Suppressor macrophage (primary cell): ENCODE measurements at places on chromosomes 12 and 14.

DNA sequence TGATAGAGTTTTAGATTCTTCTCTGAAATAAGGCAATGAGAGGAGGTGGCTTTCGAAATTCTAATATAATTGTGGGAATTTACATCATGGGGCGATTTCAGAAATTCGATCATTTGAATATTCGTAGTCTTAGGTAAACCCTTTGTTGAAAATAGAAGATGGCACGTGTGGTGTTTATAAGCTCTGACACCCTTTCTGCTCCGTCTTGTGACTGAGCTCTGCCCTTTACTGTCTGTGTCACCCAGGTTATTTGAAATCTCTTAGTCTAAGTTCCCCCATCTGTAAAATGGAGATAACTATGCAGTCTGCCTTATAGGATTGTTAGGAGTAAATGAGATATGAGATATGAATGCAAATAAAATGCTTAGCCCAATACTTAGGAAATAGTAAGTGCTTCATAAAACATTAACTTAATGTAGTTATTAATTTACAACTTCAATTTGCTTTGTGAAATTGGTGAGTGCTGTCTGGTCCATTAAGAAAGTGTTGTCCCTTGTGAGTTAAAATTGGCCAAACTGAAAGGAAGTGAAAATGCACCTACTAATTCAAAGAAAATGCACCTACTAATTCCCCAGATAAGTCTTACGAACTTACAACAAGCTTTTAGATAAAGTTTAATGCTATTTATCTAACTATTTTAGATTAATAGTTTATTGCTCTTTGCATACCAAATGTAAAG lies 1.5 kb downstream of the BMAL2 start:
- DNase-seq = peak; percentile 19

- no peak for DNase-seq
These were observed 18.1 kb downstream of the ASPG start for GRCh38 chr14:104103446-104104075.

DNA sequence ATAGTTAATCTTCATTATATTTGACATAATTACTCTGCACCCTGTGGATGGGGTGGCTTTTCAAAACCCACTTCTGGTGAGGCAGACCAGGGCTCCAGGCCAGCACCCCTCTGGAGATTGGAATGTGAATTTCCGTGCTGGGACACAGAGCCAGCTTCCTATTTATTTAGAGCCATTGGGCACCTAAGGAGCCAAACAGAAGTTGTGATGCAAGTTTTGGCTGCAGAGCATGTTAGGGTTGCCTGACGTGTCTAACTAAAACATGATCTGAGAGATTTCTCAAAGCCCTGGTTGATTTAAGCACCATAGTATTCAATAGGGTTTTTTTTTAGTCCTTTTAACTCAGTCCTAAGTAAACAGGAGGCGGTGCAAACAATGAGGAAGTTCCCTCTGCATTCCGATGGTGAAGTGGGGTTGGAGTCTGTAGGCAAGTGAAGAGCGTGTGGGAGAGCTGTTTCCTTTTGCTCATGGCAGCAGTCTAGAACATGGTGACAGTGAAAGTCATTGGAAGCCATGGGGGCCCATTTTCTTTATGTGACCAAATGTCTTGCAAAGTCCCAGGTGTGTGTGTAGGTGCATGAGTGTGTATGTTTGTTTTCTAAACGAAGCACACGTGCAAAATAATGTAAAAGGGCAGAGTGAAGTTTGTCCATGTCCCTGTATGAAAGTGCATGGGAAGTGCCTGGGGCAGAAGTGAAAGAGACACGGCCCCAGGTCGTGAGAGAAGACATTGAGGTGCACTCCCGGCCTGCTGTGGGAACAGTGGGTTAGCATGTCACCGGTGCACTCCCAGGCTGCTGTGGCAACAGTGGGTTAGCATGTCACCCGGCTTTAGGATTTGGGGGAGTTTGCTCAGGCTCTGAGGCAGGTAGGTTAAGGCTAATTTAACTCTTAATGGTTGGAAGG lies 117.7 kb downstream of the PRKCH start:
- peak; percentile 91 for DNase-seq

- DNase-seq = no peak
These were observed 119.8 kb downstream of the SLC38A1 start for GRCh38 chr12:46149079-46149464.

GRCh38 chr12:107130830-107131611 lies 37.7 kb upstream of the CRY1 start:
- DNase-seq = no peak

DNA sequence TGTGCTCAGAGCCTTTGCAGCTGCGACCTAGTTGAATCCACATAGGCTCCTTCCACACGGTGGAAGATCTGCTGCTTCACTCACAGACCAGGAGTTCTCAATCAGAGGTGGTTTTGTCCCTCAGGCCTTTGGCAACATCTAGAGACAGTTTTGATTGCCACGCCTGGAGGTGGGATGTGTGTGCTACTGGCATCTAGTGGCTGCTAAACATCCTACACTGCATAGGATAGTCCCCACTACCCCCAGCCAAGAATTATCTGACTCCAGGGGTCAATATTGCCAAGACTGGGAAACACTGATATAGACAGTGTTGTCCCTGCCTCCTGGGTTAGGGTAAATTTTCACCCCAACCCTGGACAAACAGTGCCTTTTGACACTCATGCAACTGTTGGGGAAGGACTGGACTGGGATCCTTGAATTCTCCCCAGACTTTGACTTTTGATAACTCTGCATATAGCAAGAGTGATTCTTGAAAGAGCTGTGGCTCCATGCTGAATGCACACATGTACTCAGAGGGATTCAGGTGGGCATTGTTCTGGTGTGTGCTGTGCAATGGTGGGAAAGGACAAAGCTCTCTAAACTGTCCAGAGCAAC lies 39.8 kb downstream of the BAZ2A start:
- peak; percentile 39 for DNase-seq

DNA sequence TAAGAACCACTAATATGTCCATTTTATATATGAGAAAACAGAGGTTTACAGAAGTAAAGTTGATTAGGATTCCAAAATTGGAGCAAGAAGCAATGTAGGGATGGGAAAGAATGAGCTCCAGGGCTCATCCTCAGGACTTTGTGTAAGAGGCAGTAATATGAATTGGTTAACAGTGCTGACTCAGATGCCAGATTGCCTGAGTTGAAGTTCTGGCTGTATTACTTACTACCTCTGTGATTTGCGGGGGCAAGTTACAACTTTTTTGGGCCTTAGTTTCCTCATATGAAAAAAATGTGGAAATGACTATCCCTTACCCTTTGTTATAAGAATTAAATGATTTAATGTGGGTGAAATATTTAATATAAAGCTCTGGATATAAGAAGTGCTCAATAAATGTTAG lies 35.1 kb upstream of the PPP2R5E start:
- no peak for DNase-seq

GRCh38 chr12:41802803-41803202 lies 341.9 kb downstream of the GXYLT1 start:
- no peak for DNase-seq

DNA sequence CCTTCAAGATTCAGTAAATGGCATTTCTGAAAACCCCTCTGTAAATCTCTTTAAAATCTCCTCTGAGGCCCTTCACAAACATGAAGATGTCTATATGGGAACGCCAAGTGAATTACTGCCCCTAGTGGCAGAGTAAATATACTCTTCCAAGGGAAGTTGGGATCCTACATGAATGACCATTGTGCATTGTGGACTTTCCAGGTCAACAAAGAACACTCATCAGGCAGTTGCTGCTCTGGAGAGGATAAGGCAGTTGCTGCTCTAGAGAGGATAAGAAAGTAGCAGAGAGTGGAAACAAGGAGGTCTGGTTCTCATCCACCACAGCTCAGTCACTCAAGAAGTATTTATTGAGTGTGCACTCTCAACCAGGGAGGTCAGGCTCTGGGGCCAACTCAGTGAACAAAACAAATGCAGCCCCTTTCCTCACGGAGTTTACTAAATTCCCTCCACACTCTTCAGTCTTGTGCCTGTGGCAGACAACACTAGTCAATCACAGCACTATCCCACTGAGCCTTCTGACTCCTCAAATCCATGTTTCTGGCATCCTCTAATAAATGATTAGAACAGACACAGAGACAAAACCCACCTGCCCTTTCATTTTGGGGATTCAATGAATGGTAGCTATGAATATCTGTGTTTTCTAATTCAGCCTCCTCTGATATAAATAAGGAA lies 52.9 kb downstream of the SVOP start:
- peak; percentile 63 for DNase-seq

DNA sequence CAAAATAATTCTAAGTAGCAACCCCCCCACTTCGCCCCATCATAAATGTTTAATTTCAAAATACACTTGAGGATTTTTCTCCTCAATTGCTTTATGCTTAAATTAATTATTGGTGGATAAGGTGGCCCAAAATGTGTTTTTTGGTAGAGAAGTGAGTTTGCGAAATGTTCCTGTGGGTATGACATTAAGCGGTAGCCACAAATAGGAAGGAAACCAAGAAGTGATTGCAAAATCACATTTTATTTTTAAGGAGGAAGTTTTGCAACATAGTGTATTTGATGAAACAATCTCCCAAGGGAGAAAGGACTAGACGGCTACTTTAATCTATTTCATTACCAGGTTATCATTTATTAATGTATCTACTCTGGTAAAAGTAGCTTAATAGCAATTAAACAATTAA lies 25.5 kb downstream of the SLC25A3 start:
- DNase-seq = peak; percentile 92

DNA sequence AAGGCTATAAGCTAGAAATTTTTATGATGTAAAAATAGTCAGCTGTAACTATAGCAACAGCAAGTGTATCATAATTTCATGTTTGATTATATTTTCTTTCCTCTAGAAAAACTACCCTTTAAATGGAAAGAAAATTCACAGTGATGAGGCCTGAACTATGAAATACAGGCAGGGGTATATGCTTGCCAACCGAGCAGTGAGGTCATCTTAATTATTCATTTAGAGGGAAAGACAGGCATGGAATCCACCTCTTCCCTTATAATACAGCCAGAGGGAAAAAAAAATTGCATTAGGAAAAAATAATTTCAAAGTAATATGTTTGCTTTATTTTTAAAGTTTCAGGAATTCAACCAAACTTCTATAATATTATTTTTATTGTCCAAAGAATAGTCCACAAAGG lies 139.8 kb downstream of the EPS8 start:
- DNase-seq = no peak

GRCh38 chr12:75870878-75871277 lies 160.7 kb downstream of the PHLDA1 start:
- no peak for DNase-seq

GRCh38 chr12:65494537-65494936 lies 216.1 kb downstream of the MSRB3 start:
- no peak for DNase-seq

- no peak for DNase-seq
These were observed 42.9 kb downstream of the WNK1 start for GRCh38 chr12:795305-795704.

DNA sequence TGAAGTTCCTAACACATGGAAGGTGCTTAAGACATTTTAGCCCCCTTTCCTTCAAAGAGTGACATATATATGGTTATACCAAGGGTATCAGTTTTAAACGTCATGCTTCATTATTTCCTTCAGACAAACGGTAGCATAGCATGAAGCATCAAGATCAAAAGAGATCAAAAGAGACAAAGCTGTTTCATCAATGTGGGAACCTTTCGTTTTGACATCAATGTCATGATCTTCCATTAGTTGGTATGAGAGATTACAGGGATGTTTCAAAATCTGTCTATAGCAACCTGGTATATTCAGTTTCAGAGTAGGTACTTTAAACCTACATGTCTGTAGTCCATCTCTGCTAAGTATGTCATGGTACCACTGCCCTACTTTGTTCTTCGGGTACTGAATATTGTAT lies 28.3 kb downstream of the PUS7L start:
- DNase-seq = no peak

- no peak for DNase-seq
These were observed 32.0 kb downstream of the LRIG3 start for GRCh38 chr12:58888131-58888783.

DNA sequence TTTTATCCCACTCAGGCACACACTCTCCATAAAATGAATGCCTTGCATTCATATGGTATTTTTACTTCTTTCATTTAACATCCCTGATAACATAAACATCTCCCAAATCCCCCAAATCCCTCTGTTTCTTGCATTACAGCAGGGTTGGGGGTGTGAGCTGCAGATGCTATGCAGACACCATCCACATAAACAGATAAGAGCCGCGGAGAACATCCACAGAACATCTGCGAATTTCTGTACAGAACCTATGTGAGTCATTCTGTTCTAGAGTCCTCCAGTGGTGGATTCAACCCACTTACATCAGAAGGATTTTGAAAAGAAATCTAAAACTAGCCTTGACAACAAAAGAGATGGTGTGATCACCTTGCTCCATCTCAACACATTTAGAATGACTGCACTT lies 20.3 kb downstream of the FBLN5 start:
- no peak for DNase-seq

DNA sequence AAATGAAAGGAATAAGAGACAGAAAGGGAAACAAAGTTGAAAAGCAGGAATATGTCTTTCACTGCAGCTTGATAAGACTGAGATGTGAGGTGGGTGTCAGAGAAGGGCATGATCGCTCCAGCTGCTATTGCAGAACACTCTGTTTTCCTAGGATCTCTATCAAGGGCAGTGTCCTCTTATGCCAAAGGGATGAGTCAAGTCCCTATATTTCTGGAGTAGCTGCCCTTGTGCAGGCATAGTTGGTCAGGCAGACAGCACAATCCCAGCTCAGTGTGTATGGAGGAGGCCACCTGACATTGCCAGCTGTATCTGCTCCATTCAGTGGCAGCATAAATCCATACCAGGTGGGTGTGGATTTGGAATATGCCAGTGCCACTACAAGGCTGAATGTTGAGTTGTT lies 101.6 kb downstream of the DAD1 start:
- DNase-seq = no peak

- no peak for DNase-seq
These were observed 2.8 kb downstream of the ADSS1 start for GRCh38 chr14:104726600-104727451.

DNA sequence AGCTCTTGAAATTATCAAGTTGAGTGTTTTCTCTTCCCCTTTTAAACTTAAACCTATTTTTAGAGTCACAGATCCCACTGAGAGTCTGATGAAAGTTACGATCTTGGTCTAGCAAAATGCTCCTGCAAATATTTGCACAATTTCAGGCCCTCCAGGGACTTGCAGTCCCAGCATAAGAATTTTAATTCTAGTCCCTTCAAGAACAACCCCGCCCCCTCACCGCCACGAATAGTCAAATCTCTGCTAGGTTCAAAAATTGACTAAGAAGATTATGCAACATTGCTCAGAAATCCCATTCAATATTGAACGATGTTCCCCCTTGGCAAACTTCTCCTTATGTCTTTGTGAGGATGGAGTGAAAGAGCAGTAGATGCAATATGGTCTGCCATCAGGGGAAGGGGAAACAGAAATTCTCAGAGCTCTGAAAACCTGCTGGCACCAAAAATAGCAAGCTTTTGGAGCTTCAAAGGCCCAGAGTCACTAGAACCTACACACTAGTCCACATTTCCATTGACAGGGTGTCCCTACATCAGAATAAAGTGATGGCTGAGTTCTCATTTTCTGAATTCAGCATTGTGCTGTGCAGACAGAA lies 127.5 kb upstream of the CCDC175 start:
- DNase-seq = no peak

GRCh38 chr12:53454707-53455106 lies 2.8 kb downstream of the PCBP2 start:
- DNase-seq = no peak

- DNase-seq = peak; percentile 78
These were observed 20.9 kb upstream of the ANO2 start for GRCh38 chr12:5965950-5966383.
